NCI-H1092 (cell line): ENCODE measurements at places on chromosomes 12 and 14.

DNA sequence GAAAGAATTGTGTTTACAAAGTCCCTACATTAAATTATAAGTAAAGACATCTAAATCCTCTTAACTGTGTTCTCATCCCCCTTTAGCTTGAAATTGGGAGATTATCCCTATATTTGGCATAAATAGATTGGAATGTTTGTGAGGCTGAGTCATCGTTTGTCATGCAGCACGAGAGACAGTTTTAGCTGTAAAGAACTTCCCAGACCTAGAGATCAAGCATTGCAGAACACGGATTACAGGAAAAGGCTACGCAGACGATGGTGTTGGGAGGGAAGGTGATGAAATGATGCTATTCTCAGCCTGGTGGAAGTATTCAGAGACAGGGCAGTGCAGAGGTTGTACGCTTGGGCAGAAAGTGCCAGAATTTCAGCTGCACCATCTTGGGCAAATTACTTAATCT, 93.8 kb downstream of the PTPRB start:
- no peak for DNase-seq

GRCh38 chr12:32139064-32139421, 32.4 kb downstream of the BICD1 start:
- no peak for DNase-seq

- no peak for DNase-seq
These were observed 1.6 kb downstream of the FMNL3 start for GRCh38 chr12:49705479-49706134.

DNA sequence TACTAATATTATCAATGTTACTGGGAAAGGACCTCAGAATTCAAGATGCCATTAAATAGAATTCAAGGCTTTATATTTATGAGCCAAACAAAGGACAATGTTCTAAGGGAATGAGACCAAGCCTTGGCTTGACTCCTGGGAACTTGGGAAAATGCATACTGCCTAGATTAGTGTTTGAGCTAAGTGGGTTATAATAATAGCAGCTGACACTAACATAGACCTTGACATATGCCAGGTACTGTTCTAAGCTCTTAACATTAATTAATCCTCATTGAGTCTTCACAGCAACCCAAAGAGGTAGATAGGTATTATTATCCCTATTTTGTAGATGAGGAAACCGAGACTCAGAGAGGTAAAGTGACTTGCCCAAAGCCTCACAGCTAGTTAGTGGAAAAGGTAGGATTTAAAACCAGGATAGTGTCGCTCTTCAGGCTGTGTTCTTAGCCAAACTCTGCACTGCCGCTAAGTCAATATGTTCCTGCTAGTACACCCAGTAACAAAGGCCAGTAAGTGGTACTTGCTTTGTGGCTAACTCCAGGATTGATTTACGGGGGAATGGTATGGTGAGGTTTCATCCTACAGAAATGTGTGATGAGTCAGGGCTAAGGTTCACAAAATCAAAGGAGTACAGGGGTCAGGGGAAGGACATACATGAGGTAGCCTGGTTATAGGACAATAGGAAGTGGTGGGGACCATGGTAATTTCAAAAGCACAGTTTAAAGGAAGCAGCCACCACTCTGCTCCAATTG, 35.8 kb upstream of the PRKAB1 start:
- DNase-seq, result no peak

DNA sequence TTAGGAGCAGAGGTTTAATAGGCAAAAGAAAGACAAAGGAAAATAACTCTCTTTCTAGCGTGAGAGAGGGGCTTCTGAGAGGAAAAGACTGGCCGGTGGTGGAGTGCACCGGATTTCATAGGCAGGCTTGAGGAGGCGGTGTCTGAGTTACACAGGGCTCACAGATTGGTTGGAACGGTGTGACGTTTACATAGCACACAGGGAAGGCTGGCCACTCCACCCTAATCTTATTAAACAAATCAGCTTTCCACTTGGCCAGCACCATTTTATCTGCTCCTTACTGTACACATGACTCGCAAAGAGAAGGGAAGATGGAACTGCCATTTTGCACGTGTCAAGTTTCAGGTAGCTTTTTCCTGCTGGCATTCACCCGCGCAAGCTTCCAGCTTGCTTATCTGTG, 587.7 kb downstream of the RPL10L start:
- no peak for DNase-seq

- DNase-seq, result no peak
These were observed 41.9 kb downstream of the PELI2 start for GRCh38 chr14:56160088-56160487.

DNA sequence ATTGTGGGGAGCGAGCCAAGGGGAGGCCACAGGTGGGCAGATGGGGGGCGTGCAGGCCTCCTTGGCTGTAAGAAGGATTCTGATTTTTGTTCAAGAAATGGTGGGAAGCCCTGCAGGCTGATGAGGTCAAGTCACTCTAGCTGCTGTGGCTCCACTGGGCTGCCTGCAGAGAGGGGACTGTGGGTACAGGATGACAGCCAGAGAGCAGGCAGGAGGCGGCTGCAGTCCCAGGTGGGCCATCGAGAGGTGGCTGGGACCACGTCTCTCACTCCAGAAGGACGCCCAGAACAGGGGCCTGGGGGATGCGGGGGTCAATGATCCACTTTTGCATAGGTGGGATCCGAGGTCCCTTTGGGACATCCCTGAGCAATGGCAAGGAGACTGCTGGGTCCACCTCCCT, 9.1 kb downstream of the NCOR2 start:
- no peak for DNase-seq

- no peak for DNase-seq
These were observed 265.6 kb upstream of the SFSWAP start for GRCh38 chr12:131445184-131445774.

DNA sequence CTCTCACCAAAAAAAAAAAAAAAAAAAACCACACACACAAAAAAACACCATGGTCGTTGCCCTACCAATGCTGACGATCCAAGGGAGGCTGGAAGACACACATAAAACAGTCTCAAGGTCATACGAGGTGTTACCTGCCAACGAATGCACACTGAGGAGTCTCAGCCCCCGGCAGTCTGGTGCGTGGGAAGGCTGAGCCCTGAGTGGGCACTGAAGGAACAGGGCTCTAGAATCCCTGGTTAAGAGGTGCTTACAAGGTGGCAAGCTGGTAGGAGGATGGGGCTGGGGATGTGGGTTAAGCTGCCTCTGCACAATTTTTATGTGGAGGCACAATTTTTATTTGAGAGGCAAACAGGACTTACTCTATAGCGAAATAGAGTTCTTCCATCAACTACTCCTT, 7.9 kb downstream of the LTBP2 start:
- DNase-seq, result no peak

- DNase-seq, result no peak
These were observed 78.1 kb downstream of the ABCD2 start for GRCh38 chr12:39541471-39541870.

DNA sequence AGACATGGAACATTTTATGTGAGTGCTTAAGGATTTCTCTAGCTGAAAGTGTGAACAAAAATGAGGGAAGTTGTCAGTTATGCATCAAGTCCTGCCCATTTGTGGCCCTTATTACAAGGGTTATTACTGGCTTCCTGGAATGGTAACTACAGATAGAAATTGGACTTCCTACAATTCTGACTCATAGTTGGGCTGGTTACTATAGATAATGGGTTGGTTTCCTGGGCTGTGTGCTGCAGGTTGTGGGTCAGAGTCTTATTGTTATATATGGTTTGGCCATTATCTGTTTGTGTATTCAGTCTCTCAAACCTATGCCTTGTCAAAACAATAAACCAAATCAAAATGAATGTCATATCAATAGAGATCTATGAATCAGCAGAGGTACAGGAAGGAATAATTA, 313.7 kb downstream of the ADAMTS20 start:
- DNase-seq, result no peak
